ENCODE measurements at places on chromosomes 7 and 10.

DNA sequence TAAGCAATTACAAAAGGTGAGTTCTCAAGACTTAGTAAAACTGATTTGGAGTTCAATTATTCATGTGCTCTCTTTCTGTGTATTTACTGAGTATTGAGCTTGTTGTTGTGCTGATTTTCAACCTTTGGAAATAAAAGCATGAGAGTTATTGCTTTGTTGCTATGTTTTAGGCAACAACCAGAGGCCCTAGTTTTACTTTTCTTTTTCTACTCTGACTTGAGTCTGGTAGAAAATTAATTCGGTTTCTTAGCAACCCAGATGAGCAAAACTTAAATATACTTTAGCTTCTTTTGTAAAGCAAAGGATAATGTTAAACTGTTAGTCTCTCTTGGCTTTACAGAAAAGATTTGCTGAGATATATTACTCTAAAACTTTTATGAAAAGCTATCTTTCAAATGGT is 66.4 kb upstream of the SCIN start:
- no peak for DNase-seq

GRCh38 chr7:22214000-22214399 is 143.0 kb downstream of the RAPGEF5 start:
- no peak for DNase-seq

DNA sequence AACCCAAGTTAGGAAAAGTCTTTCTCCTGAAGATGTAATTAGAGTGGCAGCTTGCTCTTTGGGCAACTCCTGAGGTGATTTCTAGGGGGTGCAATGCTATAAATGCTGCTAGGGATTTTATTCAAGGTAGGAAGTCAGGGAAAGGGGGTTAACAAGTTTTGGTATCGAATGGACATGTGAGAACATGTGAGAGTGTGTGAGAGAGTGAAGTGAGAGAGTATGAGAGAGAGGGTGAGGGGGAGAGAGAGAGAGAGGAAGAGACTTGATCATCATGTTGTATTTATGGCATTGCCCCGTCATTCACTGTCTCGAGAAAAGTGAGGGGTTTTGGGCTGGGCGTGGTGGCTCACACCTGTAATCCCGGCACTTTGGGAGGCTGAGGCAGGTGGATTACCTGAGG is 50.9 kb downstream of the MCU start:
- no peak for DNase-seq

GRCh38 chr7:28570113-28570969 is 158.0 kb downstream of the CREB5 start:
- DNase-seq = no peak

GRCh38 chr10:27723436-27723835 is 22.2 kb downstream of the MKX start:
- DNase-seq = no peak

DNA sequence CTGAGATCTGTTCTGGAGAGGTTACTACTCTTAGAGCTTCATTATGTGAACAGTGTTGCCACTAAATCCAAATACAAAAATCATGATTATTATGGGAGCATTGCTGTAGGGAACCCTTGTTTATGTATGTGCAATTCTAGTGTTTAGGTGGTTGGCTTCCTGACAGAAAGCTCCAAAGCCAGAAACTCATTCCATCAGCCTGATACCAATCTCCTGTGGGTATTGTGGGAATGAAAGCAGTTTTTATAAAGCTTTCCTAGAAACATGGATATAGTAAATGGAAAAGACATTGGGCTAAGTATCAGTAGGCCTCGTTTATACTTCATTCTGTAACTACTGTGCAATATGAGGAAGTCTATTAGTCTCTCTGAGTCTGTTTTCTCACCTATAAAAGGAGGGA is 6.4 kb downstream of the SDK1 start:
- no peak for DNase-seq

DNA sequence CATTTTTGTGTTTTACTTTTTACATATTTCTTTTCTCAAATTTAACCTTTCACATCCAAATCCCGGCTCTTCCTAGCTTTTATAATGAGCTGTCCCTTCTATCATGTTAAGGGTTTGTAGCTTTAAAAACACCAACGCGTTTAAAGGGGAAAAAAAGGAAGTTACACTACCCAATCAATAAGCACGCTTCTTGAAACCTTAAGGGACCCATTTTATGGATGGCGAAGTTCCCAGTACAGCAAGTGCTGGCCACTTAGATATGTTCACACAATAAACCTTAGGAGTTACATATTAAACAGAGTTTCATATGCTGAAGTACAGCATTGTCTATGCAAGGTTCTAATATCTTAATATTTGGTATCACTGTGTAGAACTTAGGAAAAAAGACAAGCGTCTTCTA is 1.8 kb downstream of the GNG11 start:
- DNase-seq = no peak

GRCh38 chr10:113080925-113081229 is 130.8 kb downstream of the TCF7L2 start:
- no peak for DNase-seq

GRCh38 chr10:4229106-4229505 is 444.1 kb upstream of the KLF6 start:
- DNase-seq = no peak

GRCh38 chr7:52685333-52685732 is 350.1 kb upstream of the POM121L12 start:
- DNase-seq = no peak

GRCh38 chr7:70142247-70142932 is 544.1 kb downstream of the AUTS2 start:
- DNase-seq = no peak

DNA sequence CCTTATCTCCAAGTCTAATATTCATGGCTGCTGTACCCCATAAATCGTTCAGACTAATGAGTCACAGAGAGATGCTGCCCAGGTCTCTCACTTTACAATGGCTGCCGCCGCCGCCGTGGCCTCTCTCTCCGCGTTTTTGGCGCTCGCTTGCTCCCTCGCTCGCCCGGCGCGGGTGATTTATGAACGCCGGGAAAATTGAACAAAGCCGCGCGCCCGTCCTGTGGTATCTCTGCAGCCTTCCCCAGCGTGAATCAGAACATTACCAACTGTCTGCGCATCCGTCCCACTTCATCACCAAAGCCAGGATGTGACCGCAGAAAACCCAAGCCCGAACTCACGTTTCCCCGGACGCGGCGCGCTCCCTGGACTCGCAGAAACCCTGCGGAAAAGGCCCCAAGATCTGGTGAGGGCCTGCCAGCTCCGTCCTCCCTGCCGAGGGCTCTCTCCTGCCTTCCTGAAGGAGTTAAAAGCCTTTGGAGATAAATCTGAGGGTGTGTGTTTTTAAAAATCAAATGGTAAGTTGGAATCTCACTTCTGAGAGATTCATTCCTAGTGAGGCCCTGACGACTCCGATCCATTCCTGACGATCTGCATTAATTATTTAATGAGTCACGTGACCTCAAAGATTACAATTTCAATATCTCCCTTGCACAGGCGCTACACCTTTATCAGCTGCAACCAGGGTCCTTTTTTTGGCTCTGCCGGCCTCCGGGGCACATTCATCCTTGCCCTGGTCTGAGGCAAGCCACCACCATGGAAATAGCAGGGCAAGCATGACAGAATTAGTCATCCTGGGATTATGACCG is 6.3 kb downstream of the HOXA4 start:
- no peak for DNase-seq

DNA sequence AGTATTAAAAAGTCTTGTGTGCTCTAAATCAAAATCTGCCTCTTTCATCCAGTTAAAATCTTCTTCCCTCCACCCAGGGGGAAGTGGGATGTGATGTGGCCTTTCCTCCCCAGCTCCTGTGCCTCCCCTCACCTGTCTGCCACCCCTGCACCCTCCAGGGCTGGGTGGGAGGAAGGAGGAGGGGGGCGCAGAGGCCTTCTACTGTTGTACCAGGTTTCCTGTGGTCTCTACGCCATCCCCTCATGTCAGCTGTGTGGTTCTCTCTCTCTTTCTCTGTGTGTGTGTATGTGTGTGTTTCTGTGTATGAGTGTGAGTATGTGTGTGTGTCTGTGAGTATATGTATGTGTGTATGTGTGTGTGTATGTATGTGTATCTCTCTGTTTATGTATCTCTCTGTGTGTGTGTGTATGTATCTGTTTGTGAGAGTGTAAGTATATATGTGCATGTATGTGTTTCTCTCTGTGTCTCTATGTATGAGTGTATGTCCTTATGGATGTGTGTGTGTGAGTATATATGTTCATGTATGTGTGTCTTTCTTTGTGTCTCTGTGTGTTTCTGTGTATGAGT is 45.5 kb upstream of the C10orf71 start:
- DNase-seq = no peak

- no peak for DNase-seq
Observed at GRCh38 chr7:70935311-70935710, 196.6 kb upstream of the GALNT17 start.

GRCh38 chr10:73537709-73538108 is 41.9 kb upstream of the PPP3CB start:
- DNase-seq = no peak

DNA sequence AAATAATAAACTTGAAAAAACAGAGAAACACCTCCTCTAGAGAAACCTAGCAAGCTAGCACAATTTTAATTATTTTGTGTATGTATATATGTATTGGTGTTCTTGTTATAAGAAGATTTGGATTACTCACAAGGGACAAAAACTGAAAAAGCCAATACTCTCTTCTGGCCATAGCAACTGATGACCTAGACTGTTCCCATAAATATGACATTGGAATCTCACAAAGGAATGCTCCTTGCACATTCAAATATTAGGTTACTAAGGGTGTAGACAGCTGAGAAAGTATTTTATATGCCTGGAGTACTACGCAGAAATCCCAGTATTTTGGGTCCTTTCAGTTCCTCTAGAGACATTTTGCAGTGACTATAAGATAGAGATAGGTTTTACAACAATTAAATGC is 279.4 kb downstream of the FZD1 start:
- no peak for DNase-seq

DNA sequence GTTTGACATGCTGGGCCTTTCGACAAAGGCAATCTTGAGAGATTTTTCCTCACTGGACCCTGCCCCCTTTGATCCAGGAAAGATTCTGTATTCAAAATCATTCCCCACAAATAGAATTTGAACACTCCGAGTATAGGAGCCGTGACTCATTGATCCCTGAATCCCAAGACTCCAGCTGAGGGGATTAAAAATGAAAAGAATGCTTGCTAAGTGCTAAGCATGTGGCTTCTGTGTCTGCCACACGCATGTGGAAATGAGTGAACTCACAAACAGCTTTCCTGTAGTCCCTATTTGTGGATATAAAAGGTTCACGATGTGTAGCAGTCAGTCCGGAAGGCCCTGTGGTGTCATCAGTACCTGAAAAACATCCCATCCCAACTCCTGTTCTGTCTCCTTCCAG is 674.3 kb downstream of the SDK1 start:
- DNase-seq = no peak

DNA sequence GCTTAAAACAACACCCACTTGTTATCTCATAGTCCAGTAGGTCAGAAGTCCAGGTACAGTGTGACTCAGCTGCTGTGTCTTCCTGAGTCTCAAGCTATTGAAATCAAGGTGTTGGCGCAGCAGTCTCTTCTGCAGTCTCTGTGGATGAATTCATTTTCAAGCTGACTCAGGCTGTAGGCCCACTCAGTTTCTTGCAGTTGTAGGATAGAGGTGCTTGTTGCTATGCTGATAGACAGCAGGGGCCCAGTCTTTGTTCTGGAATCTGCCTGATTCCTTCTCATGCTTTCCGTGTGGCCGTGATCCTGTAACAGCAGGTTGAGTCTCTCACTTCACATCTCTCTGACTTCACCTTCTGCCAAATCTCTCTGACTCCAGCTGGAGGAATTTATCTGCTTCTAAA is 400.4 kb upstream of the POM121L12 start:
- no peak for DNase-seq

DNA sequence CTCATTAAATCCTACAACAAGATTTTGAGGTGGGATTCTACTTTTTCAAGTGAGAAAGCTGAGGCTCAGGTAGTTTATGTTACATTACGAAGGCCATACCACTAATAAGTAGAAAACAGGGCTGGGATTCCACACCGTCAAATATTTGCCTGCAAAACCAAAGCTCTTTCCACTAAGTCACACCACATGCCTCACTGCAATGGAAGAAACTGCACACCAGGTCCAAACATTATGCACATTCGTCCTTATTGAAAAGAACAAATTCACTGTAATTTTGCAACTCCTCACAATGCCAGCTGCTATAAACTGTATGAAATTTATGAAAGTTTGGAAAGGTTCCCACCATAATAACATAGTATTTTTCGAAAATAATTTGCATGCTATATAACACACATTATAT is 66.5 kb downstream of the DGKB start:
- no peak for DNase-seq

DNA sequence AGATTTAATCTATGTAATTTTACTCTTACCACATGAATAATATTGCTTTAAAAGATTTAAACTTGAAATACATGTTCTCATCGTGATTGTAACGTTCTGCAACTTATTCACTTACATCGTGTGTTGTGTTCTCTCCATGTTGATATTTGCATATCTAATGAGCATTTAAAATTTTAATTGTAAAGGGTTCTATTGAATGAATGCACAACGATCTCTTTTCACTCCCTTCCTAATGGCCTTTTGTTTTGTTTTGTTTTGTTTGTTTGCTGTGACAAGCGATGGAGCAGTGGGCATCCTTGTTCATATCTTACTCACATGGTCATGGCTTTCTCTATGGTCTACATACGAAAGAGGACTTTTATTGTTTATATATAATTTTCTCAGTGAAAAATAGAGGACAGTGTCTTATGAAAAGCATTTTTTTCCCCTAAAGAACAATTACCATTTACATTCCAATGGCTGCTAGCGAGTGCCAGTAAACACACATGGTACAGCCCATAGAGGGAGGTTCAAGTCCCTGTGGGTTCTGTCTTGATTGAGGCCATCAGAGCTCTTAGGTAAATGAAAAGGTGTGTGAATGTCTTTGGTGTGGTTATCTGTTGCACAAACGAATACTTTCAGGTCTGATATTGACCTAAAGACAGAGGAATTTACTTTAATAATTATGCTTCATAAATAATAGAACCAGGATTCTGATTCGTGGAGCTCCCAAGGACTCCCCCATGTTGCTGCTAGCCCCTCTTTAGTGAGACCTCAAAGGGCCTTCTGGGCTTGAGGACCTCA is 32.4 kb downstream of the BTBD16 start:
- no peak for DNase-seq
